ENCODE measurements at places on chromosomes 1 and 21.

DNA sequence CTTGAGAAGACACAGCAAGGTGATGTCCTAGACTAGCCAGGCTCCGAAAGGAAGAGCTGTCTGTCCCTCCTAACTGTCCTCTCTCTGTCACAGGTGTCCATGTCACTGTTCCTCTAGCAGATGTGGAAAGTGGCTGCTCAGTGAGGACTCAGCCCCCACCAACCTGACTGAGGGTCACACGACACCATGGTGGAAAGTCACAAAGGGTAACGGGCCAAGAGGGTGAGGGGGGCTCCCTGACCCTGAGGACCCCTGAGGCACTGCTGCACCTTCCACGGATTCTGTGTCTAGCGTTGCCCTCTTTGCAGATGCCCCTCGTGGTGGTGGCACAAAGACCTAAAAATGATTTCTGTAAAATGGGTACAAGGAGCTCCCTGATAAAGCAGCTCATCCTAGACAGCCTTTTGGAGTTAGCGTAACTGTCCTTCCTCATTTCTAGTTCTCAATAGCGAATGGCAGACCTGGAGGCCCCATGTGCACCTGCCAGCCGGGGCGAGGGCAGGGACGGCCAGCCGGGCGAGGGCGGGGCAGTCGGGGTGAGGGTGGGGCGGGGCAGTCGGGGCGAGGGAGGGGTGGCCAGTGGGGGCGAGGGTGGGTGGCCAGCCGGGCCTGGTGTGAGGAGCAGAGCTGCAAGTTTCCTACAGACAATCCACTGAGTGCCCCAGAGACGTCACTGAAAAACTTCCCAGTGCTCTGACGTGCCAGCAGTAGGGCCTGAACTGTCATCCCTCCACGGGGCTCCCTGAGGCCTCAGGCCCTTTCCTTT lies 23.4 kb downstream of the POFUT2 start:
- no peak for DNase-seq

GRCh38 chr1:25544243-25544764 lies 898 bp downstream of the LDLRAP1 start:
- DNase-seq = no peak

GRCh38 chr21:35509001-35509704 lies 460.1 kb upstream of the RUNX1 start:
- no peak for DNase-seq

GRCh38 chr1:21385022-21385421 lies 54.9 kb upstream of the NBPF3 start:
- no peak for DNase-seq

DNA sequence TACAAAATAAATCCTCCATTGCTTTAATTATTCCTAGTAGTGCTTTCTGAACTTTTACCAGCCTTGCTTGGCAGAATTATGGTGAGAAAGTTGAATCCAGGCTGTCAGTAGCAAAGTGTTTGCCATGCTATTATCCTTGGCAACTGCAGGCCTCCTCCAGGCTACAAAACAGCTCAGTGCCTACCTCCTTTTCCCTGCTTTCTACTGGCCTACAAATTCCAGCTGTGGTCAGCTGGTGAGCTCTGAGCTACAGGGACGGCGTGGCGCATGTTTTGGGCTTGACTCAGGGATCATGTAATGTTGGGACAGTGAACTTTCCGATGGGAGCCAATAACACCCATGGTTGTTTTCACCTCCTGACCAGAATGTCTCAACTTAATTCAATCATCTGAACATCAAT lies 456.1 kb upstream of the ADAMTS5 start:
- no peak for DNase-seq

- DNase-seq = no peak
These were observed 2.4 kb upstream of the FCGR2A start for GRCh38 chr1:161502641-161503393.

DNA sequence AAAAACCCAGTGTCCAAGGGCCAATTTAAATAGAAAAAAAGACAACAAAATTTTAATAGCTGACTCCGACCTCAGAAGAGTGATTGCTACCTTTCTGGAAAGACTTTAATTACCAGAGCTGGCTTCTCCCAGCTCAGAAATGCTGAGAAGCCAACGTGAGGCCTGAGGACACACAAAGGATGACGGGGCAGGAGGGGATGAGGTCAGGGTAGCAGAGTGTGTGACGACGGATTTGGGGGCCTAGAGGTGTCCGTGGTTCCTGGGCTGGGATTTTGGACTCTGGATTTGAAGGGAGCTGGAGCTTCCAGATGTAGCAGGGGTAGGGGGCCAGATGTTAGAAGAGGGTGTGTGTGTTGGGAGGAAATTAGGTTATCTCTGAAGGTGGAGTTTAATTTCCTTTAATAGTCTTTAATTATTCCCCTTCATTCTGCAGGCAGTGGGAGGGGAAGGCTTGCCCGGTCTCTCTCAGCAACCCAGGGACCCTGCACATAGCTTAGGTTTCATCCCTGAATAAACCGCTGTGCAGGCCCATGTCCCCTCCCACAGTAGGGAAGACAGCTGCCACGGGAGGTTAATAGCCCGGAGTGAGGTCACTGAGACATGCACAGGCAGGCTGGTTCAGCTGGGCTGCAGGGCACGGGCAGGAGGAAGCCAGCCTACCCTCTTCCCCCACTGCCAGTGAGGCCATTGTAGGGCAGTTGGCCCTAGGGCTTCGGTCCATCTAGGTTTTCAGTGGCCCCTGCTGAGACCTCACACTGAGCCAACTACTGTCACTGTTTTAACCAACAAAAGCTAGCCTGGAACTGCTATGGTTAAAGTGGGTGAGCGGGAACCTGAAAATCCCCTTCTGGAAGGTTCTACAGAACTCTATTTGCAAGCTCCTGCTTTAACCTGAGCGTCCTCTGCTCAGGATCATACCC lies 3.8 kb upstream of the PADI3 start:
- DNase-seq = no peak

DNA sequence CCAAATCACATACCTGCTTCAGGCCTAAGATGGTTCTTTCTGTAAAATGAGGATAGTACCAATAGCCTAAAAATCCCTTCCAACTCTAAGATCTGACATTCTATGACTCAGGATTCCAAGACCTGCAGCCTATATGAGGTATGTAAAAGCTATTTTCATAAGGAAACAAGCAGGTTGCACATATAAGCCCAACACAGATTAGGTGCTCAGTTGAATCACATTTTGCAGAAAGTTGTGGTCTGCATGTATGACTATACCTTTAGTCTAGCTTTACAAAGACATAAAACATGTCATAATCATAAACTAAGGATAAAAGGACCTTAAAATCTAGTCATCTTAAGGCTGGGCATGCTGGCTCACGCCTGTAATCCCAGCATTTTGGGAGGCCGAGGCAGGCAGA lies 7.3 kb downstream of the KTI12 start:
- DNase-seq = no peak

- DNase-seq = no peak
These were observed 113.1 kb downstream of the UBR4 start for GRCh38 chr1:19096990-19097389.

- DNase-seq = no peak
These were observed 135.6 kb downstream of the GPATCH2 start for GRCh38 chr1:217495249-217495648.

DNA sequence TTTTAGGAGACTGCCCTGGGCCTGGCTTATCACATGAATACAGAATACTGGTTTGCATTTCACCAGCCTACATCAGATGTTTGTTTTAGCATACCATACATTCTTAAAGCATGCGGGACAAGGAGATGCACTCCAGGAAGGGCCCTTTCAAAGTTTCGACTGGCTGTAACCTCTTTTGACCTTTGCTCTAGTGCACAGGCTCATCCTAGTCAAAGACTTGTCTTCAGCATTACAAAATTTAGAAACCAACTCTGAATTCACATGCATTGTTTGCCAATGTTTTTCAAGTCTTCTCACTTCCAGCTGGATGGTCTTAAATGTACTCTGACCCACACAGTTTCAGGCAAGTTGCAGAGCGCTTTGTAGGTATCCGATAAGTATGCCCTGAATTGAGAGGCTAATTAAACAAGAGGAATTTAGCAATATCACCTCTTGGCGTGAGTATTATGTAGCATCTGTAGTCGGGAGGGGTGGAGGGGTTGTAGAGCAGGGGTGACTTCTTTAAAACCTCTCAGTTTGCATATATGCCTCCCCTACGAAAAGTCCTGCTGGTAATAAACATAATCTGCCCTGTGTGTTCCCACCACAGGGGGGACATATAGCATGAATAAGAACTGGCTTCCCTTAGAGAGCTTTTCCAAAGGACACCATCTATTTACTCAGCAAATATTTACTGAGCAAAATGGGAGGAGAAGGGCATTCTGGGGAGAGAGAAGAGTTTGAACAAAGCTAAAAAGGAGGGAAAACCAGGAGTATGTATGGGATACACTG lies 24.4 kb upstream of the AHCYL1 start:
- no peak for DNase-seq

GRCh38 chr21:18244671-18245463 lies at the start of gene CHODL:
CHODL (plus strand) TSS chr21:18244833; CDS start chr21:18245224, 391 bp downstream.
- no peak for DNase-seq

GRCh38 chr21:42616446-42616845 lies 37.0 kb upstream of the PDE9A start:
- DNase-seq = no peak

GRCh38 chr1:111998332-111998731 lies 8.9 kb upstream of the KCND3 start:
- peak; percentile 4 for DNase-seq

DNA sequence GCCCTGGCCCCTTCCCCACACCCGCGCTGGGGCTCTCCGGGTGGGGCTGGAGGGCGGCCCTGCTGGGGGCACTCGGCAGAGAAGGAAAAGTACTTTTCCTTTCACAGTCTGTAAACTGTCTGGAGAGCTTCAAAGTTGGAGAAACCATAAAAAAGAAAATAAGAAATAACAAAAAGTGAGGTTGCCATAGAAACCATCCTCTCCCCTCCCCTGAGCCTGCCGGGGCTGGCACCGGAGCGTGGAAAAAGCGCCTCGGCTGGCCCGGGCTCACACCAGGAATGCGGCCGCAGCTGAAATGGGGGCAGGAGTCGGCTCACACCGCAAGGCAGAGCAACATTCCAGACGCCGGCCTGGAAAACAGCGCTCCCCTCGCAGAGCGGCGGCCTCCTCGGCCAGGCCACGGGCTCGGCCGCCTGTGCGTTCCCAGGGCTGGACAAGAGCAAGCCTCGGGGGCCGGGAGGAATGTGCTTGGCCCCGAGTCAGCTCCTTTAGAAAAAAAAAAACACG lies 69.2 kb downstream of the MORN1 start:
- DNase-seq = no peak

DNA sequence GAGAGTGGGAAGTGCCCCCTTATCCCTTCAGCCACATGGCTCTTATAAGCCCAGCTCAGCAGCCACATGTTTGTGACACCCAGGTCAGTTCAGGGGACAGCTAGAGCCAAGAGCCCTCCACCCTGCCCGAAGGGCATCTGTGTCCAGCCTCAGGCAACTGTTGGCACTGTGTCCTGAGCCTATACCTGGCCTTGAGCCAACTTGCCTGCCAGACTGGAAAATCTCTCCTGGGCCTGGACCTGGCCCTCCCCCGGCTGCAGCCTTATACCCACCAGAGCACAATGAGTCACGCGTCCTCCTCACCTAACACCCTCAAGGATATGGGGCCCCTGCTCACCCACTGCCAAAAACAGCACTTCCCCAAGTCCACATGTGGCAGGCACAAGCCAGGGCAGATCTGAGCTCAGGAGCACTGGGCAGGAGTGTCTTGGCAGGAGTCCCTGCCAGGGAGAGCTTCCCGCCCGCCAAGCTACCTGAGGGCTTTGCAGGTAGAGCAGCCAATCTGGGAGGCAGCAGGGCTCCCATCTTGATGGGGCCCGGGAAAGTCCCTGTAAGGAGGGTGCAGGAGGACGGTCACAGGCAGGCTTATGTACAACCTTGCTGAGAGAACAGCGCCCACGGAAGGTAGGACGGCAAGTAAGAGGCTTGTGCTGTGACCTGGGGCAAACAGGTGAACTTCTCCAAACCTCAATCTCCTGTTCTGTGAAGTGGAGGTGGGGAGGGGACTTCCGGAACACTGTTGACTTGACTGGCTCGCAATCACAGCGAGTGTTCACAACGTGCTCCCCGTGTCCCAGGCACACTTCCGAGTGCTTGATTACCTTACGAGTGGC lies 19.8 kb upstream of the HSPG2 start:
- DNase-seq = no peak

GRCh38 chr1:185087746-185088145 lies 42.4 kb downstream of the RNF2 start:
- DNase-seq = no peak

GRCh38 chr1:156124557-156125483 lies 10.3 kb downstream of the LMNA start:
- no peak for DNase-seq

GRCh38 chr1:63010913-63011660 lies 227.2 kb downstream of the ATG4C start:
- no peak for DNase-seq

DNA sequence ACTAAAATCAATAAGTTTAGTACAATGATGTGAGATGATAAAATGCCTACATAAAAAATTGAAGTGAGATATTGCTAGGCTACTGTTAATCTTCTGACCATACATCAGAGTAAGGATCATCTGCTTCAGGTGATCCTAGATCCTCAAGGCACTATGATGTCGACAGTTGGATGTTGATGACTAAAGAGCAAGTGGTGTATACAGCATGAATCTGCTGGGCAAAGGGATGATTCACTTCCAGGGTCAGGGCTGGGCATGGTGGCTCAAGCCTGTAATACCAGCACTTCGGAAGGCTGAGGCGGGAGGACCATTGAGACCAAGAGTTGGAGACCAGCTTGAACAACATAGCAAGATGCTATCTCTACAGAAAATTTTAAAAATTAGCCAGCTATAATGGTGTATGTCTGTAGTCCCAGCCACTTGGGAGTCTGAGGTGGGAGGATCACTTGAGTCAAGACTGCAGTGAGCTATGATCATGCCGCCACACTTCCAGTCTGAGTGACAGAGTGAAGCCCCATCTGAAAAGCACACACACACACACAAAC lies 24.6 kb downstream of the NUF2 start:
- no peak for DNase-seq

DNA sequence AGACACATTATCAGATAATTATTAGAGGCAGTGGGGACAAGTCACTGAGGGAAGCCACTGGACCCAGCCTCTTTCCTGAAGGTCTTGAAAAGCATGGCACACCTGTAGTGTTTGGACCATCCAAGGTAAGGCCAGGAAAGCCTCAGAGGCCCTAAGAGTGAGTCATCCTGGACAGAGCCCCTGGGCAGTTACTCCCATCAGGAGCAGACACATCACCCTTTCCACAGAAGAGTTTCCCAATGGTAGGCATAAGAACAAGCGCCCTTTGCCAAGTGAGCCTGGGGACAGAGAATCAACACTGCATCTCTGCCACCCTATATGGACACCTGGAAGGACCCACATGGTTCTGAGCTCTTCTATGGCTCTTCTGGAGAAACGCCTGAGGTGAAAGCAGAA lies 136.0 kb downstream of the PLXNA2 start:
- no peak for DNase-seq

- no peak for DNase-seq
These were observed 76.5 kb downstream of the GALNT2 start for GRCh38 chr1:230143534-230143933.

GRCh38 chr1:22273686-22274681 lies 131.1 kb upstream of the WNT4 start:
- DNase-seq = no peak

DNA sequence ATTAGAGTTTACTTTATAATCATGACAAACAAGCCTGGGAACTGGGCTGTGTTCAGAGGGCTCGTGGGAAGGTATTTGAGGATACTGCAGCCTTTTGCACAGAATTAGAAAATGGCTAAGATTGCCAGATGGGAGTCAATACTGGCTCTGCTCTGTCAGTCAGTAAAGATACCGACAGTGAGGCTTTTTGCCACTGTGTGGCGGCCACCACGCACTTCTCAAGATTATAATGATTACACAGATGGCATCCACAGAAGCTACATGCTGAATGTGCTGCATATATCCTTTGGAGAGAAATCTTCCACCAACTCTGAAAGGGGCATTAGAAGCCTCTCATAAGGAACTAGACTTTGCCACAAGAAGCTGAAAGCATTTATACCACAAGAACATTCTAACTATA lies 213.4 kb upstream of the PTBP2 start:
- no peak for DNase-seq

All from NAMALWA (cell line).